Right renal cortex interstitium (tissue), 3 donors: ENCODE measurements at places on chromosomes 5 and 9. TPM values are rescaled to one million over a fixed set of nuclear protein-coding genes. Genes with fewer than 3 reads are reported as not detected.

- no peak for DNase-seq
These were observed 67.1 kb downstream of the EHMT1 start for GRCh38 chr9:137685741-137686420.

GRCh38 chr9:114363424-114363823 is 24.4 kb downstream of the AKNA start:
- DNase-seq: no peak

- no peak for DNase-seq
These were observed 1.7 kb downstream of the CCNG1 start for GRCh38 chr5:163439092-163439425.

DNA sequence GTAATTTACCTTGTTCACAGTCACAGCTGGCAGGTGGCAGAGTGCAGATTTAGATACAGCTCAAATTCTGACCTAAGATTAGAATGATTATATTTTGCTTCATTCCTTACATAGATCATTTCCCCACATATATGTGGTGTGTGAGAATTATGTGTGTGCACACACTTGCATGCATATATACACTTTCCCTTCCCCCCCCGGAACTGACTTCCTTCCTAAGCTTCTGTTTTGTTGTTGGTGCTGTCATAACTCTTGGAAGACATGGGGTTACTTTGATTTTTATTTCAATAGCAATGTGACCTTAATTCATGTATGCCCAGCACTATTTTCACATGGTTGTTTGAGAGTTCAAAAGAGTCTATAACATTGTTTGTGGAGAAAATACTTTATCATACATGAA is 112.8 kb downstream of the CMYA5 start:
- no peak for DNase-seq

- DNase-seq: no peak
These were observed at the start of gene EGFL7 for GRCh38 chr9:136662656-136663581. Gene EGFL7, plus strand, starts transcription at chr9:136662916. Its CDS starts 5,367 bp downstream, at chr9:136668283.

- DNase-seq: no peak
These were observed 803 bp upstream of the CCNO start for GRCh38 chr5:55234121-55234700.

- no peak for DNase-seq
These were observed 101.0 kb upstream of the PIK3R1 start for GRCh38 chr5:68114378-68115040.

DNA sequence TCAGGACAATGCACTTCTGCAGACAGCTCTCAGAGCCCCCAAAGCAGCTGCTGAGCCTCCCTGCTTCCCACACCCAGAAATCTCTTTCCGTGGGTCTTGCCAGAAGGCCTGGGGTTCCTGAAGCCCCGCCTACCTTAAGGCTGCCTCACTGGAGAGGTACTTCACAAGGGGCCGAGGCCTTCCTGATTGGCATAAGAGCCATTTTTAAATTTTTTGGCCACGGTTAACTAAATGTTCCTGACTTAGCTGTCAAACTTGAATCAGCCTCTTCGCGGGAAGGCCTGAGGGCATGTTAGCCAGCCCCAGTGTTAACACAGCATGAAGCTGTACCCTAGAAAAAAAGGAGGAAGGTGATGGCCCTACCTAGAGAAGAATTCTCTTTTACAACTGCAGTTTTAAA is 20.7 kb upstream of the EPB41L4B start:
- DNase-seq: no peak

GRCh38 chr9:35229066-35229778 is 67.4 kb downstream of the UNC13B start:
- peak; percentile 10 for DNase-seq

GRCh38 chr5:978054-978453 is 30.5 kb upstream of the NKD2 start:
- no peak for DNase-seq

GRCh38 chr5:668283-668995 is 24.7 kb downstream of the TPPP start:
- DNase-seq: no peak

GRCh38 chr5:27944471-27944870 is 906.1 kb upstream of the CDH9 start:
- DNase-seq: no peak

- DNase-seq: no peak
These were observed 53.9 kb upstream of the TRIO start for GRCh38 chr5:14089198-14089597.

DNA sequence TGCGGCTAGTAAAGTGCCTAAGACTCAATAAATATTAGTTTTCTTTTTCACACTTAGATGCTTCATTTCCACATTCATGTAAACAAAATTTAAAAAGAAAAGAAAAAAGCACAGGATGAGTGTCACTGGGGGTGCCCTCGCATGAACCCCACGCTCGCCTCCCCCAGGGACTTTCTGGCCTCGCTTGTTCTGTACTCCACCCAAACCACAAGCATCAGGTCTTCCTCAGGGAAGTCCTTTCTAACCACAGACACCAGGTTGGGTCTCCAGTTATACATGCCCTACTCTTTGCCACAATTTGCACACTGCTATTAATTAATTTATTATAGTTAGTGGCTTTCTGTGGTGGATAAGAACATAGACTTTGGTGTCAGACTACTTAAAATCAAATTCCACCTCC is 92.4 kb downstream of the RORB start:
- DNase-seq: no peak

GRCh38 chr9:588981-589380 is 252.5 kb upstream of the DMRT1 start:
- DNase-seq: no peak

DNA sequence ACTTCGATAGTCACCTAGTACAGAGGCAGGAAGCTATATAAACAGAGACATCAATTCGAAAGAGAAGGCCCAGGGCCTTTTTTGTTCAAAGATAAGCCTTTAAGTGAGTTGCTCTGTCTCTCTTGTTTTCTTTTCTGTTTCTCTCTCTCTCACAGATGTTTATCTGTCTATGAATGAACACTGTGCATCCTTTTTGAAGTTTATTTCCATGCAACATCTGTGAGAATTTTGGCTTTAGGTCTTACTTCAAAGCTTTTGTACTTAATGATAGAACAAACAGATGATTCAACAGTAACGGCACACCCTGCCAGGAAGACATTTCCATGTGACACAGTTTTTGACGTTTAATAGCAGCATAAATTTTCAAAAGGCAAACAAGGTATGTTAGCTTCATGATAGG is 1413.1 kb upstream of the CDH6 start:
- DNase-seq: no peak

DNA sequence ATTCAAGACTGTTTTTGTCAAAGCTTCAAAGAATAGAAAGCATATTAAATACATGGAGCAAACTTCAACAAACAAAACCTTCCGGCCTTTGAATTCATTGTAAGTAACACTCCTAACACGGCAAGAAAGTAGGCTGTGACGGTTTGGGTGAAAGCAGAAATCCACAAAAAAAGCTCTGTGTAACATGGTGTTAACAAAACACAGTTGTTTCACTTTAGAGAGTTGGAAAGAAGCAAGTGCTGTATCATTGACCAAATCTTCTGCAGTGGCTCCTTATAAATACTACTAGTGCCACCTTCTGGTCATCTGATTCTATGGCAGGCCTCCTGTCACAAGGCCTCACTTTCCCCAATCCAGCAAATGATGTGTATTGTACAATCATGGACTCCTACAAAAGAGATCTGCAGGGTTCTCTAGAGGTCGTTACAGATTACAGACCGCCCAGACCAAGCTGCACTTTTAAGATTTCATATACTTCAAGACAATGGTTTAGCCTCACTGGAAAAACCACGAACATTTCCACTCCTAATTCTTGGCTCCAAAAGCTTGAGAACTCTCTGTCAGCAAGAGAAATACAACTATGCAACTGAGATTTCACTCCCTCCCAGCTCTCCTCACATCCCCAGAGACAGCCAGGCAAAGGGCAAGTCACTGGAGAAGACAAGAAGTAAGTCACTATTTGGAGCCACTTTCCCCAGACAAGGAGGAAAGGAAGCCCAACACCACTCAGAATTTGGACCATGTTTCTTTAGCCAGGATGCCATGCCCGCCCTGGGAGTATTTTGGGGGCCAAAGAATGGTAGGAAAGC is 196.2 kb downstream of the DTWD2 start:
- peak; percentile 69 for DNase-seq

DNA sequence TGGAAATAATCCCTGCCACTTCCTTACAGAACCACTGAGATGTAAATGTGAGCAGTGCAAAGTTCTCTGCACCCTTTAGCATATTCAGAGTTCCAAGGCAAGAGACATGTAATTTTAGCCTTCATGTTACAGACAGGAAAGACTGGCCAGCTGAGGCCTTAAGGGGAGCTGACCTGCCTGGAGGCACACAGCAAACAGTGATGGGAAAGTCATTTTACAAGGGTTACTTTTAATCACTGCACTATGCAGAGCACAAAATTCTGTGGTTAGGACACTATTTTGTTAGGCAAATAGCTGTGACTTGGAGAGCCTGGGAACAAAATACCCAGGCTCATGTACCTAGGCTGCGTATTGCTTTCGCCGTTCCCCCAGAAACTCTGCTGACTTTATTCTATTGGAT is 30.2 kb upstream of the TNIP1 start:
- no peak for DNase-seq

DNA sequence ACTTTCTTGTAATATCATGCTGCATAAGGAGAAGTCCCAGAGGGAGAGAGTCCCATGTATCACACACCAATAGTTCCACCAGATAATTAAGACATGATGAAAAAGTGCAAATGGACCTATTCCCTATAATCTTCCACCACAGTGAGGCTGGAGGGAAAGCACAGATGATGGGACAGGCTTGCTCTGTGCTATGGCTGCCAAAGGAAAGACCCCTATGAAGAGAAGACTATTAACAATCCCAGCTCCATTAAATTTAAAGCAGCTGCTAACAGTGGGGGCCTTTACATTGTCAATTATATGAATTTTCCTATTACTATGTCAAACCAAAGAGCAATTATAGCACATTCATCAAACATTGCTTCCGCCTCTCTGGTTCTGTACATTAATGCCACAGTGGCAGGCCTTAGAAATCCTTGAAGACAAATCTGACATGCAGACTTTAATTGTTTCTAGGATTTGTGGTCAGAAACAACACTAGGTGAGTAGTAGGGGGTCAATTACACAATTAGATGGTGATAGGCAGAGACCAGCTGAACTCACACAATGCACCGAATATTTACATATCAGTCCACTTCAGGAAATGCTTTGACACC is 551.3 kb downstream of the TLE1 start:
- DNase-seq: no peak

DNA sequence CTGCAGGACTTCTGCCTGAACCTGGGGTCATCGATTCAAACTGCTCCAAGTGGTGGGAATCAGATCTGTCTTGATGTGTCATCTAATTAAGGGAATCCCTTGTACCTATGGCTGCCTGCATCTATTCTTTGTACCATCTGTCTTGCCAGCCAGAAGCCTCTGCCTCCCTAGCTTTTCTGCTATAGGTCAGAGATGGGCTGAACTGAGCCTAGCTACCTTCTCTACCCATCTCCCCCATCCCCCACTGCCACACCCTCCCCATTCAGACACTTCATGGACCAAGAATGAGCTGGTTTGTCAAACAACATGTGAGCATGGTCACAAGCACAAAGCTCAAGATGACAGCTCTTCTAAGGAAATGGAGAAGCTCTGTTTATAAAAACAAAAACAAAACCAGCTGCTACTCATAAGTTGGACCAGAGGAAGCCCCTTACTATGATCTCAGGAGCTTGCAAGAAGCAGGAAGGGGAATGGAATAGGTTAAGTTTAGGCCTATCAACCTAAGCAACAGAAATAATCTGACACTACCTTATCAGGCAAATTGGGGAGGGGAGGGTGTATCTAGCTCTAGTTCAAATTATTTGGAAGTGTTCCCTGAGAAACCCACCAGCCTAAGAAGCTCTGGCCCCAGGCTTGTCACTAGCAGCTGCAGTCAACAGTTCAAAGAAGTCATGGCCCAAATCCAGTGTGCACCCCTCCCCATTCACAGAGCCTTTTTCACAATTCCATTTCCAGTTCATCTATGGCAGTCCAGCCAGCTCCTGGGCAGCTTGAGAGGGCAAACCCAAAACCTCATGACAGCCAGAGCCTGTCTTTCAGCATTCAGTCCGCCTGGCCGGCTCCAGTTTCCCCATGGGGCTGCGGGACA is 29.9 kb downstream of the SKP1 start:
- DNase-seq: no peak

- no peak for DNase-seq
These were observed 84.9 kb upstream of the MYO10 start for GRCh38 chr5:17020678-17021601.

DNA sequence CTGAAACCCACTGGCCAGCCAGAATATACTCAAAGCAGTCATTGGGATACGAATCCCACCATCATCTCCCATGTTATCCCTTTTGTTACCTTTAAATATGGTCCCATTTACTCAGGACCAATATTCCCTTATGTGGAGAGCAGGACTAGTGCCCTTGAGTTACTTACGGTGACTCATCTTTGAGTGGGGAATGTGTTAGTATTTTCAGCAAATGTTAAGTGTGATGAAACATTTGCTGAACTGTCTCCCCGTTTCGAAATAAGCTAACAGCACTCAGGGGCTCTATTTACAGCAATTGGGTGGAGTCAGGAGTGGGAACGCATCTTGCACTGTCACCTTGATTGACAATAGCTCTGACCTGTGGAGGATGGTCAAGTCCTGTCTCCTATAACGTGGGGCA is 67.4 kb downstream of the CTSL start:
- DNase-seq: no peak

- no peak for DNase-seq
These were observed 110.1 kb downstream of the HACD4 start for GRCh38 chr9:20921362-20921761.

DNA sequence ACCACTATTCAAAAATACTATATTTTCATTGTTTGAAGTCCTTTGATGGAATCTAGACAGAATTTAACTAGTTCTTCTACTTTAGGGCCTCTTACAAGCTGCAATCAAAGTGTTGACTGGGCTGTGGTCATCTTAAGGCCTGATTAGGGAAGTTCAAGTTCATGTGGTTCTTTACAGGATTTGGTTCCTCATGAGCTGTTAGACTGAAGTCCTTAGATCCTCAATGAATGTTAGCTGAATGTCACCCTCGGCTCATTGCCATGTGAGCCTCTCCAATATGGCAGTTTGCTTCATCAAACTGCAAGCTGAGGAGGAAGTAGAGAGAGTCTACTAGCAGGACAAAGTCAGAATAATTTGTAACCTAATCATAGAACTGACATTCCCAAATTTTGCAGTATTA is 135.1 kb downstream of the CSNK1G3 start:
- DNase-seq: no peak

PNPLA7 gene
- polyA plus RNA-seq: 1.1 TPM

PDGFRB gene
- 142 TPM for polyA plus RNA-seq

ARID3C gene
- polyA plus RNA-seq: not detected

C8G gene
- polyA plus RNA-seq: 0.28 TPM

PLAC8L1 gene
- polyA plus RNA-seq: 0.82 TPM

TAF11L9 gene
- not detected for polyA plus RNA-seq

ECSCR gene
- polyA plus RNA-seq: 28.9 TPM

SLC1A3 gene
- 3.5 TPM for polyA plus RNA-seq

PTGR1 gene
- polyA plus RNA-seq: 309 TPM

MLANA gene
- polyA plus RNA-seq: 1.1 TPM

PDCD1LG2 gene
- 0.10 TPM for polyA plus RNA-seq

RETREG1 gene
- 41.7 TPM for polyA plus RNA-seq

CCDC183 gene
- polyA plus RNA-seq: 2.5 TPM

CAMK2A gene
- 2.5 TPM for polyA plus RNA-seq

OLFM1 gene
- 5.7 TPM for polyA plus RNA-seq
